ENCODE measurements at places on chromosomes 2 and 18.

- no peak for DNase-seq
Measured at GRCh38 chr2:230400454-230400853, 15.5 kb upstream of the SP100 start.

DNA sequence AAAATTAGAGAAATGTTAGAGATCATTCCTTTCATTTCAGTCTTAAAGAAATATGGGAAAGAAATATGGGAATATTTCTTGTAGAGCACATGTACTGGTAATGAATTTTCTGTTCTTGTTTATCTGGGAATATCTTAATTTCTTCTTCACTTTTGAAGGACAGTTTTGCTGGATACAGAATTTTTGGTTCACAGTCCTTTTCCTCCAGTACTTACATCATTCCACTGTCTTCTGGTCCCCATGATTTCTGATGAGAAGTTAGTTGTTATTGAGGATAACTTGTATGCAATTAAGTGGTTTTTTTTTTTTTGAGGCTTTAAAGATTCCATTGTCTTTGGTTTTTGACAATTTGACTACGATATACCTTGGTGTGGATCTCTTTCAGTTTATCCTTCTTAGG is 11.0 kb downstream of the NEURL3 start:
- DNase-seq: no peak

DNA sequence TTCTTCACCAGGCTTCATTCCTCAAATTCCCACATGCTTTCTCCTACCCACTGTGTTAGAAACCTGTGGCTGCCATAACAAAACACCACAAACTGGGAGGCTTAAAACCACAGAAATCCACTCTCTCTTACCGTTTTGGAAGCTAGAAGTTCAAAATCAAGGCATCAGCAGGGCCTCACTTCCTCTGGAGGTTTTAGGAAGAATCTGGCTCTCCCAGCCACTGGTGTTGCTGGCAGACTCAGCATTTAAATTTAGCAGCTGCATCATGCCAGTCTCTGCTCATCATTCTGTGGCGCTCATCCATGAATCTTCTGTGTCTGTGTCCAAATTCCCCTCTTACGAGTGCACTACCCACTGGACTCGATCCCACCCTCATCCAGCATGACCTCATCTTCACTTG is 248.5 kb downstream of the ZNF516 start:
- DNase-seq: no peak

DNA sequence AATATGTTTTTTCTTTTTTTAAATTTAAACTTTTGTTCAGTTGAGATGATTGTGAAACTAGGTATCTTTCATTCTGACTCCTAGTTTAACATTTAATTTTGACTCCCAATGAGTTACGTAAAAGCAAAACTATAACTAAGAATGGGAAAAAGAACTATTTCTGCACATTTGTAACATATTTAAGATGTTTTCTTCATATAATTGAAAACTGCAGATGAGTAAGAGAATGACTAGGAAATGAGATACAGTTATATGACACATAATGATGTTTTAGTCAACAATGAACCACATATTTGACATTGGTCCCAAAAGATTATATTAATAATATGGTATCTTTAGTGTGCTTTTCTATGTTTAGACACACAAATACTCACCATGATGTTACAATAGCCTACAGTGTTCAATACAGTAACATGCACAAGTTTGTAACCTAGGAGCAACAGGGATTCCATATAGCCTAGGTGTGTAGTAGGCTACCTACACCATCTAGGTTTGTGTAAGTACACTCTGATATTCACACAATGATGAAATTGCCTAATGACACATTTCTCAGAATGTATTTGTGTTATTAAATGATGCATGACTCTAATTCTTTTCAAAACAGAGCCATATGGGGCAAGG is 12.6 kb downstream of the ERMN start:
- DNase-seq: no peak

DNA sequence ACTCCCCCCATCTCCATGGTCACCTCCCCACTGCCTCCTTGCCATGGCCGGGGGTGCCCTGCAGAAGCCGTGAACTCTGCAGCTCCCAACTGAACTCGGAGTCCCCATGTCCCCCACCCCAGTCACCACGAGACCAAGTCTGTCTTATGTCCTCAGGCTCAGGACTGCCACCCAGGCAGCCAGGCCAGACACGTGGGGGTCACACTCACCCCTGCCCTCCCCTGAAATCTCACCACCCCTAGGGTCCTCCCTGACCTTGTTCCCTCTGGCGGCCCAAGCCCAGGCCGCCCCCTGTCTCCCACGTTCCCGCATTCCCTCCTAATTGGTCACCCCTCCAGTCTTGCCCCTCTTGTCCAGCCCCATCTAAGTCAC is 11.0 kb downstream of the AQP12A start:
- no peak for DNase-seq

Data from GM13977 (cell line).